Heart right ventricle (tissue), 16 donors: ENCODE measurements at places on chromosomes 1 and 21. TPM values are rescaled to one million over a fixed set of nuclear protein-coding genes. Genes with fewer than 3 reads are reported as not detected.

Gene DNTTIP2
- 41.5 TPM for total RNA-seq

Gene APP
- total RNA-seq, result 334 TPM

Gene PRDM2
- 42.9 TPM for total RNA-seq

Gene COQ8A
- 168 TPM for total RNA-seq

Gene DNASE2B
- not detected for total RNA-seq

Gene C1orf116
- total RNA-seq, result 0.65 TPM

DNA sequence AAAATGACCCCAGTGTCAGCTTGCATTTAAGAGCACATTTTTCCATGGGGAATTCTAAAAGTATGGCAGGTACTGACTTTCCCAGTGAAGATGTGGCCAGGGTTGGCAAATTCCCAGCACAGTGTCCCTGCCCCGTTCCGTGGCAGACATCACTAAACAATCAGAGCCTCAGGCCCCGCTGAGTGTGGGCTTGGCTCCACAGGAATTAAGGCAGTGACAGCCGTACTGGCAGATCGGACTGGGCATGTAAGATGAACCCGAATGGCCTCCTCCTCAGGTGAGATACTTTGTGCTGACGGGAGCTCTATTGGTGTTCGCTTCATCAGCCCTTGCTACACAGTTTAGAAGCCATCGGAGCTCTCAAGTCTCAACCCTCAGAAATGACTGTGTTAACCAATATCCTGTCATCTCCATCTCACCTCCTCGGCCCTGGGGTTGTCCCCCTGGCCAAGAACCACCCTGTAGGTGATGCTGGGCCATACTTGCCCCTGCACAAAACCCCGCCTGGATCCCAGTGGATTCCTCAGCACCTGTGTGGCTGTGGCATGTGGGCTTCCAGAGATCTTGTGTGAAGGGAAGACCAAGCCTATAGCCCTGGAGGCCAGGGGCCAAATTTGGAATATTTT is 29.0 kb upstream of the ABCG1 start:
- no peak for DNase-seq

- no peak for DNase-seq
These were observed 29.7 kb upstream of the PLCH2 start for GRCh38 chr1:2446394-2446793.

- DNase-seq, result no peak
These were observed 138.3 kb downstream of the CLEC20A start for GRCh38 chr1:178358456-178358855.

GRCh38 chr1:172900376-172900997 is 150.3 kb downstream of the TNFSF18 start:
- DNase-seq, result no peak

DNA sequence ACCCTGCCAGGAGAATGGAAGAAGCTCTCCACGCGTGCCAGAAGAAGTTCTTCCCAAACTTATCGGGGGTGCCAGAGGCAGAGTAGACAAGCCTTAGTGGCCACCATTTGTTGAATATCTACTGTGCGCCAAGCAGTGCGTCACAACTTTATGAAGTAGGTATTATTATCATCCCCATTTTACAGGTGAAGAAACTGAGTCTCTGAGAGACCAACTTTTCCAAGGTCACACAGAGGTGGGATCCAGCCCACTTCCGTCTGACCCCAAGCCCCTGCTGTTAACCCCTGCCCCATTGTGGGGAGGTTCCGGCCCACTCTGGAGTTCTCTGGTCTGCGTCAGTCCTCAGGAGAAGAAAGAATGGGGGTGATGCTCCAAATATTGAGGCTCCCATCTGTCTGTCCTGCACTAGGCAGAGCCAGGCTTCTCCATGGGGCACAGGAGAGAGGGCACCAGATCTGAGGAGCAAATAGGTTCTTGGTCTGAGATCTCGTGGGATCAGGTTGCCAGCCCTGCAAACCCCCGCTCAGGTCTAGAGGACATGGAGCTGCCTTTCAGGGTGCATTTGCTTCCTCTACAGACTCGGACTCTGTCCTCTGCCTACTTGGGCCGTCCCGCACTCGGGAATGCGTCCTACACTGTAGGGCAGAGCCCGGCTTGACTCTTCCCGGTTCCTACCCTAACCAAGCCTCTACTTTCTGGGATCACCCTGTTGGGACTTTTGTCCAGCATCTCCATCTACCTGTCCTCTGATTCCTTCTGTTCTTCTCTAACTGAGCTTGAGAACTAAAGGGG is 2.1 kb downstream of the CDK18 start:
- DNase-seq, result no peak

DNA sequence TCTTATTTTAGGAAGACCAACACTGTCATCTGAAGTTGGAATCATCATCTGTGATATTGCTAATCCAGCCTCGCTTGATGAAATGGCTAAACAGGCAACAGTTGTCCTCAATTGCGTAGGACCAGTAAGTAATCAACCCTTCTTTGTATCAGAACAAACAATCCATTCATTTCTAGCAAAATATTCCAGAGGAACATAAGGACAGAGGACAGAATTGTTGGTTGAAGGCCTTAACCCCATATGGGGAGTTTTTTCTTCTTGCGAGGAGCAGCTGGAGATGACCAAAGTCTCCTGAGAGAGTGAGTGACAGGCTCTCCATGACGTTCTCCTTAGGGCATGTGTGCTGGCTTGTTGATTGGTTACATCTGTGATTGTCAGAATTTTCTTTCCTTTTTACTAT is 2.7 kb downstream of the SCCPDH start:
- DNase-seq, result no peak

DNA sequence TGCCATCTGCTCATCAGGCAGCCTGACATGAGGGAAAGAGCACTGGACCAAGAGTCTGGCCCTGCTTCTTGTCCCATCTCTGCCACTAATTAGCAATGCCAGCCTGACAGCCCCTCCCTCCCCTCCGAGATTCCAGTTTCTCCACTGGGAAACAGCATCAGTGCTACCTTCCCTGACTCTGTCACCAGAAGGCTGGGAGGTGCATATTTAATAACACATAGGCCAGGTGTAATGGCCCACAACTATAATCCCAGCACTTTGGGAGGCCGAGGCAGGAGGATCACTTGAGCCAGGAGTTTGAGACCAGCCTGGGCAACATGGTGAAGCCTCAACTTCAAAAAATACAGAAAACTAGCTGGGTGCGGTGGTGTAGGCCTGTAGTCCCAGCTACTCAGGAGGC is 41.2 kb upstream of the ZBTB40 start:
- DNase-seq, result no peak

DNA sequence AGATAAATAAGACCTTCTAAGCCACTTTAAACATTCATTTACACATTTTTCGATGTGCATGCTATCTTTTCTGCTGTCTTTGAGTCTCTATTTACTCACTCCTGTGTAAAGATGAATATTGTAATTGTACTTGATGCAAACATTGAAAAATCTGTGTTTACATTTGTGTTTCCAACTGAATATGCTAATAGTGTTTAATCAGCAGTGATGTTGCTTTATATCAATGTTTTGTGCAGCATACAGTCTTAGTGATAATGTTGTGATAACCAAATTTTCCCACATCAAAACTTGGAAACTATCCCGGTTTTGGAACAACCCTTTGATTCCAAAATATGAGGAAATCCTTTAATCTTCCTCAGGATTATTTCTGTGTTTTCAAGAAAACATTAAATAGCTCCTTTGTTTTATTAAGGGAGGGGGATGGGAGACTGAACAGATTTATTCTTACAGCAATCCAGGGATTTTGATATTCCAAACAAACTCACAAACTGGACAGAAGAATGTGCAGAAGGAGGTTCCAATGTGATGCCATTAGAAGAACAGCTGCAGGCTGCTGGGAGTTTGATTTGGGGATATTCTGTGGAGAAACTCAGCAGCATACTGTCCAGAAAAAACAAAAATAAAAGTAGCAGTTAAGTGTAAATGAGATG is 248.0 kb downstream of the S1PR1 start:
- DNase-seq, result no peak

- DNase-seq, result no peak
These were observed 4.9 kb upstream of the B4GALT3 start for GRCh38 chr1:161182214-161182613.

DNA sequence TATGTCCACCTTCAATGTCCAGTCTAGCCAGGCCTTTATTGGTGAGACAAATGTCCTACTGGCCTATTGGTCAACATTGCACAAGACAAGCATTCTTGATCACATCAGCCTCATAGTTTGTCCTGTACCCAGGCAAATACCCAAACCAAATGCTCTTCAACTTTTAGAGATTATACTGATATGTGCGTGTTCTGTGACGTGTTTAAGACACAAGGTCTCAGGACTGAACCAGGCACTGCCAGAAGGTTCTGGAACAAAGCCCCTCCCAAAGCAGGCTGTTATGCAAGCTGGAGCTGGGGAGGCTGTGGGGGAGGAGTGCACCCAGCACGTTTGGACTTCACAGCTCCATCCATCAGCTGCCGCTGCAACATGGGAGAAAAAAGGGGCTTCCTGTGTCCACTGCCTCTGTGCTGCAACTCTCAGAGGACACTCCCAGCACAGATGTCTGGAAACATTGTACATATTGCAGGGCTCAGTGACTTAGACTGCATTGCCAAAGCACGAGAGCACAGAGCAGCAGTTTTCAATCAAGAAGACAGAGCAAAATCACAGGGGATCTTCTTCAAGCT is 45.9 kb downstream of the NID1 start:
- DNase-seq, result peak; percentile 86

DNA sequence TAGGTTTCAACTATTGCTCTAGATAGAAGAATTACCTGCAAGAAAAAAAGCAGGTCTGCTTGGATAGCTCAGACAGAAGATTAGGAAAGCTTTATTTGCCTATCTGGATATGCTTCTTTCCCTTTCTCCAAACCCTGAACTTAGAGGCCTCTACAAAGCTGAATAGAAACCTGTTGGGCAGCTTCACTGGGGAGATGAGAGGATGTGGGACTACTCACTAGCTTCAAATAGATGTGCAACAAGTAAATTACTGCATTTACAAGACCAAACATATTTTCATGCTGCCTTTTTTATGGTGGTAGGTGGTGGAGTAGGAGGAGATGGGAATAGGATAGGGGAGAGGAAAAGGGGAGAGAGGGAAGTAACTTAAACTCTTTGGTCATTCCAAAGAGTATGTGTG is 6.4 kb downstream of the CLCA2 start:
- no peak for DNase-seq

- DNase-seq, result no peak
These were observed 107.5 kb downstream of the RGL1 start for GRCh38 chr1:183912265-183912886.

GRCh38 chr1:59046730-59047157 is 250.2 kb upstream of the FGGY start:
- no peak for DNase-seq
